Frontal cortex (tissue), 4 donors: ENCODE measurements at places on chromosomes 4 and X. TPM values are rescaled to one million over a fixed set of nuclear protein-coding genes. Genes with fewer than 3 reads are reported as not detected.

DNA sequence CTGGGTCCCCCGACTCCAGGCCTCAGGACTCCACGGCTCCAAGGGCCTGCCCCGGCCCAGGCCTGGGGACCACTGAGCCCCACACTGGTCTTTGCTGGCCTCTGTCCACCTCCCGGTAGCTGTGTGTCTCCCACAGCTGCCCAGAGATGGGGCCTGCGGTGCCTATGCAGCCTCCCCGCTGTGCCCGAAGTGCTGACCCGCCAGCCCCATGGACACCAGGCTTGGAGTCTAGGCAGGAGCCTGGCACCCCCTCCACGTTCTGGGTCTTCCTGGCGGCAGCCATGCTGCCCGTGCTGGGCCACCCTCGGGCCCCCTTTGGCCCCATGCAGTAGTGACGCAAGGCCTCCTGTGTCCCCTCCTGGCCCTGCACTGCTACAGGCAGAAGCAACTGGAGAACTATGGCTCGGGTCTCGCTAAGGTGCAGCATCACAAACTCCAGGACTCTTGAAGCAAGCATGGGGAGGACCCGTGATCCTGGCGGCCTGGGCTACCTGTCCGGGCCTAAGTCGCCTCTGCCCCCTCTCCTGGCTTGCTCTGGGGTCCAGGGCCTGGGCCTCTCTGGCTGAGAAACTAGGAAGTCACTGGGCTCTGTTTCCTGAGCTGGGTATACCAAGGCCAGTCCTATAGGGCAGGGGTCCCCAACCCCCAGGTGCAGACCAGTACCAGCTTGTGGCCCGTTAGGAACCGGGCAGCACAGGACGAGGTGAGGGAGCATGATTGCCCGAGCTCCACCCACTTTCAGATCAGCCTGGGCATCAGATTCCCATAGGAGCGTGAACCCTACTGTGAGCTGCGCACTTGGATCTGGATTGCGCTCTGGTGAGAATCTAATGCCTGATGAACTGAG is 917 bp downstream of the MYL5 start:
- DNase-seq = no peak

GRCh38 chr4:16677001-16677944 is 221.2 kb downstream of the LDB2 start:
- no peak for DNase-seq

DNA sequence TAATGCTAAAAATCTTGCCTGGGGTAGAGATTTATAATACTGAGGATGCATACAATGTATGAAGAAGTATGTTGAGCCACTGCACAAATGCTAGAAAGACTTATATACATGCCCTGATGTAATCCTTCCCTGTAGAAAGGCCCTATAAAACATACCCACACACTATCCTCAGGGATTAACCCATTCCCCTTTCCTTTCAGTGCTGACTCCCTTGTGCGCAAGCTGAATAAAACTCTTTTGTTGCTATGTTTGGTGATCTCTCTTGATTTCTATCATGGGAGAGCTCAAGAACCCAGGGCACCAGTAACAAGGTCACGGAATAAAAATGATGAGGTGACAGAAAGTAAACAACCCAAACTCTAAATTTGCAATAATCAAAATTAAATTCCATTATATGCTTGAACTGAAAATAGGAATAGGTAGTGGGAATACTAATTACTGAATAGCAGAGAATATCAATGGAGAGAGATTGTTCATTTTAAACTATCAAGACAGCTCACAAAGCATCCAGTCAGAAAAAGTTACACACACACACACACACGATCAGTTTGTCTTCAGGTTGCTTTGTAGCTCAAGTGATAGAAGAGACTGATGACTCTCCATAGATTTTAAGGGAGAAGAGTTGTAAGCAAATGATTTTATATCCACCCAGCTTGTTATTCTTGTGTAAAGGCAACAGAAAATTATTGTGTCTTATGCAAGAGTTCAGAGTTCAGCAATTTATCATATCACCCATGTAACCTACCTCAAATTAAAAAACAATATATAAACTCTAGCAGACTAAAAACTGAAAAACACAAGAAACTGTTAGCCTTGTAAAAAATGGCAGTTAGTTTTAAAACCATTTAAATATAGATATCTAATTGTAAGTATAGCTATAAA is 14.8 kb downstream of the TIGD2 start:
- no peak for DNase-seq

DNA sequence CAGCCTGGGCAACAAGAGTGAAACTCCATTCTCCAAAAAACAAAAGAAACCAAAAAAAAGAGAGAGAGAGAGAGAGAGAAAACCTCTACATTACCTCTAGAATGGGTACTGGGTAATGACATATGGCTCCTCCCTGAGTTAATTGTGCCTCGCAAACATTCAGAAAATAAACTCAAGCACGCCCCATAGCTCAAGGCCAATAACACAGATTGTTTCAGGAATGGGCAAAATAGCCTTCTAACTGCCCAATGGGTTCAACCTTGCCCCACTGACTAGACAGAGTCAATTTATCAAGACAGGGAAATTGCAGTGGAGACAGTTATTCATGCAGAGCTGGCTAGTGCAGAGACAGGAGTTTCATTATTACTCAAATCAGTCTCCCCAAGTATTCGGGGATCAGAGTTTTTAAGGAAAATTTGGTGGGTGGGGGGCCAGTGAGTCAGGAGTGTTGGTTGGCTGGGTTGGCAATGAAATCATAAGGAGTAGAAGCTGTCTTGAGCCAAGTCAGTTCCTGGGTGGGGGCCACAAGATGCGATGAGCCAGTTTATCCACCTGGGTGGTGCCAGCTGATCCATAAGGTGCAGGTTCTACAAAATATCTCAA is 25.1 kb downstream of the NIPAL1 start:
- DNase-seq = no peak

DNA sequence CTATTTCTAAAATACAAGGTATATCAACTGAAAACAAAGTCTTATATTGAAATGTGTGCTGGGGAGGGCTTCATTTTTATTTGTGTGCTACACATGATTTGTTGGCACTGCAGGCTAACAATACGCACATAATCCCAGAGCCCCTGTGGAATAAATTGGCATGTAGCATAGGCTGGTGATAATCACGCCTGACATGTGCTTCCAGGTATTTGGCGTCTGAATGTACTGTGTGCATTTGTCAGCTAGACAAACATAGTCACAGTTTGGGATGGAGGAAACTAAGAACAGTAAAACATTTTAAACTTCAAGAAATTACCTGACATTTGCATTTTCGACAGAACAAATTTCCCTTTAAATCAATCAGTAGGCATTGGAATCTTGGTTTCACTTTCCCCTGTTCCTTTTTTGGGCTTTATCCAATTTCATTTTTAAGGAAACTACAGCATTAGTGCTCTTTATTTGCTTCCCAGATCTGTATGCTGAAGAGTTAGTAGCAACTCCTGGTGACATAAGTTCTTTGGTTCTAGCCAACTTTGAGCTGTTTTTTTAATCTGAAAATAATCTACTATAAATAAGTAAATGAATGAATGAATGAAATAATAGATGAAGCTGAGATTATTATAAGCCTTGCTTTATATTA is 472.3 kb downstream of the PDHA2 start:
- no peak for DNase-seq

DNA sequence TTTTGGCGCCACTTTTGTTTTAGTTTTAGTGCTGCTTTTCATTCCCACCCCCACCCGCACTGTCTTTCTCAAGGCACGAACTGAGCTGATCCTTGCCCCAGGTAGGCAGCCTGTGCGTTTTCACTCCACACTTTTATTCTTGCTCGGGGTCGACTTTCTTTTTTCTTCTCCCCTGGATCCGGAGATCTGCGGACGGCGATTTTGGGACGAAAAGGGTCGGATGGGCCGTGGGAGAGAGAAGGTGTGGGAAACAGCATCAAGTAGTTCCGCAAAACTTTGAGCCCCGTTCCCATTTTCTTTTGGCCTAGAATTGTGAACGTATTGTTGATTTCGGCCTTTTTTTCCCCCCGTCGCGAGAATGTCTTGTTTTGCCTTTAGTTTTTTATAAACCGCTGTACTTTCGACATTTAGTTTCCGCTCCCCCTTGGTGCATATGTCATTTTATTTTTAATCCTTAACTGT is 531 bp downstream of the STAG2 start:
- DNase-seq = no peak

GRCh38 chrX:150897421-150898320 is 797 bp downstream of the CD99L2 start:
- peak; percentile 6 for DNase-seq

- no peak for DNase-seq
These were observed 71.1 kb downstream of the DCLK2 start for GRCh38 chr4:150149381-150149780.

DNA sequence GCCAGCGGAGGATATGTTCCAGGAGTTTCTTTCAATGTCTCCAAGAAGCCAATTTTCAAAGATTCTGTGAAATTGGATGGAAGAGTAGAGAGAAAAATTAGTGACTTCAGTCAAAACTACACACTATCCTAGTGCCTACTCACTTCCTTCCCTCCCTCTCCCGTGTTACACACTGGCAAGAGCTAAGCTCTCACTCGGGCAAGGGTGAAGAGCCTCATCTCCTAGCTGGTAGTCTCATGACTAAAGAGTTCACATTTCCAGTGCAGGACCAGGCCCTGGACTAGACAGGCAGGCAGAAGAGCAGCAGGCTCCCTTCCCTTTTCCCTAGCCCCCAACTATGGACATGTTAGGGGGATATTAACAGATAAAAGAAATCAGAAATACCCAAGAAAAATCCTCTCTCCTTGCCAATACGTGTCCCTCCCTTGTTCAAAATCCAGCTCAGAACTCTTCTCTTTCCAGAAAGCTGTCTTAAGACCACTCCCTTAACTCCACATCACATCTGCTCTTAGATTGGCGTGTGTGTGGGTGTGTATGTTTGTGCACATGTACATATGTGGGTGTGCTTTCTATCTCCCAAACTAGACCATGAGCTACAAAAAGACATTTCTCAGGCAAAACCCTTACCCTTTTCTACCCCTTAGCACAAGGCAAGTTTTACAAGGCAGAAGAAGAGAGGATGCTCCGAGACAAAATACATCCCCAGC is 29.9 kb downstream of the ZDHHC9 start:
- DNase-seq = no peak

DNA sequence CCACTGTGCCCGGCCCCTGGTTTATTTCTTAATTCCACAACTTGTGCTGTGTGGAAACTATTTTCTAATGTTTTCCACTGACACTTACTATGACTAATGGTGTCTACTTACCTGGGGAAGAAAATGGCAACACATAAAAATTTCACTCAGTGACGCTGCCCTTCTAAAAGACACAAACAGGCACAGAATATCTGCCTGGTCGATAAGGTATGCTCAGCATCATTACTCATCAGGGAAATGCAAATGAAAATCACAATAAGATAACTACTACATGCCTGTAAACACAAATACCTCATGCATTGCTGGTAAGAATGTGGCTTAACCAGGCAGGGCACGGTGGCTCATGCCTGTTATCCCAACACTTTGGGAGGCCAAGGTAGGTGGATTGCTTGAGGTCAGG is 61.6 kb downstream of the UBE2K start:
- DNase-seq = no peak

DNA sequence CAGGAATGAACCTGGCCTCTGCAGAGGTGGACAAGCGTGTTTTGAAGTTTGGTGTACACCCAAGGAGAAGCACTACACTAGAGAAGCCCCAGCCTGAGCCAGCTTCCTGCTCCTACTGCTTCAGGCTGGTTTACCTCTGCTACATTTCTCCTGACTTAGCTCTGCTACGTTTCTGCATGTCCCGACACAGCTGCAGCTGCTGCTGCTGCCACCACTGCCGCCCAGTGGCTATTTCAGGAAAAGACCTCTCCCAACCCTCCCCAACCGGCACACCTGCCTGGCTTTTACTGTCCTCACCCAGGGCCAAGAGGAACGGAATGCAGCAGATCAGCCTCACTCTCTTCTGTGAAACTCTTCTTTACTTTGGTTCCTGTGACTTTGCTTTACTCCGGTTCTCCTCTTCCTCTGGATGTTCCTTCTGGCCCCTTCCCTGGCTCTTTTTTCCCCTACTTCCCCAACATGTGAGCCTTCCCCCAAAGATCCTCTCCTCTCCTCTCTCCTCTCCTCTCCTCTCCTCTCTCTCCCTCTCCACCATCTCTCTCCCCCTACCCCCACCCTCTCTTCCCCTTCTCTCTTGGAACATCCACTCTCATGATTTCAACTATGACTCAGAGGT is 3.1 kb upstream of the P2RY4 start:
- no peak for DNase-seq

DNA sequence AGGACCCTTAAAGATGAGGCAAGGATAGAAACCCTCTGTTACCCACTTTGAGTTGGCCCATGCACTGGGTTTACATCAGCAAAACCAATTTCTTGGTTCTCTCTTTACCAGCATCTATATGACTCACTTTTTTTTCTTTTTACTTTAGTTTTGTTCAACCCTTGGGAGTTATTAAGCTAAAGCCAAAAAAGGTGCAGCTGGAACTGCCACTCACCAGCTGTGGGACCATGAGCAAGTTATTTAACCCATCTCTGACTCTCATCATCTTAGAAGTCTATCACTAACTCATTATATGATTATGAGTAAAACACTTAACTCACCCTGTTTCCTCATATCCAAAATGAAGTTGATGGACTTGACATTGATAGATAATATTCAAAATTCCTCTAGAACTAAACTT is 53.4 kb downstream of the GABRB1 start:
- no peak for DNase-seq

GRCh38 chrX:139201924-139202323 is 328.6 kb upstream of the F9 start:
- no peak for DNase-seq

- DNase-seq = no peak
These were observed 18.9 kb upstream of the SH3KBP1 start for GRCh38 chrX:19906293-19906692.

- DNase-seq = no peak
These were observed at the start of gene EREG for GRCh38 chr4:74364652-74365491. TSS of gene EREG (plus strand) at chr4:74365145. CDS start at chr4:74365309, 164 bp downstream.

- peak; percentile 35 for DNase-seq
These were observed 57.5 kb upstream of the SORCS2 start for GRCh38 chr4:7134737-7135388.

GRCh38 chrX:431056-431455 is 44.3 kb upstream of the PPP2R3B start:
- no peak for DNase-seq

DNA sequence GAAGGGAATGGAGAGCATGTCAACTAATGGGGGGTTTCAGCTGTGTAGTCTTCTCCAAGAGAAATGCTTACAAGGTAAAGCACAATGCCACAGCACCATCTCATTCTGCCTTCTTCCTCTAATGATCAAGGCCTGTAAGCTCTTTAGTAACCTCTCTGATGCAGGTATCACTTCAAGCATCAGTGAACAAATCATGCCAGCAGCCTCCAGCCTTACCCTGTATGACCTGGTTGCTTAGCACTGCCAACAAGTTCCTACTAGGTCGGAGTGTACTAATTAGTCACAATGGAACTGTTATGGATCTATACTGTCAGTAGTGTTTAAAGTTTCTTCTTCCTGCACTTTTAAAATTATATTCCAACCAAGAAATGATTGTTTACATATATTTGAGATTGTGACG is 197.7 kb downstream of the GRID2 start:
- no peak for DNase-seq

- DNase-seq = no peak
These were observed 145.4 kb upstream of the CPEB2 start for GRCh38 chr4:14856934-14857235.

- DNase-seq = no peak
These were observed 986.3 kb downstream of the STIM2 start for GRCh38 chr4:27846951-27847350.

GAB1 gene
- 15.5 TPM for total RNA-seq

ETFDH gene
- total RNA-seq = 18.8 TPM

SLC4A4 gene
- total RNA-seq = 19.2 TPM

GPR173 gene
- 21.2 TPM for total RNA-seq

CXorf65 gene
- total RNA-seq = not detected

S100P gene
- 0.41 TPM for total RNA-seq

P2RY4 gene
- total RNA-seq = not detected

SCML2 gene
- 13.9 TPM for total RNA-seq

CWH43 gene
- total RNA-seq = not detected

BEND2 gene
- not detected for total RNA-seq

ADAM29 gene
- total RNA-seq = 0.41 TPM

CT45A10 gene
- total RNA-seq = not detected
